DND-41 (cell line): ENCODE measurements at places on chromosomes 13 and 19.
A peak's percentile ranks its signal among the peaks of the same experiment; 100 is the strongest.

DNA sequence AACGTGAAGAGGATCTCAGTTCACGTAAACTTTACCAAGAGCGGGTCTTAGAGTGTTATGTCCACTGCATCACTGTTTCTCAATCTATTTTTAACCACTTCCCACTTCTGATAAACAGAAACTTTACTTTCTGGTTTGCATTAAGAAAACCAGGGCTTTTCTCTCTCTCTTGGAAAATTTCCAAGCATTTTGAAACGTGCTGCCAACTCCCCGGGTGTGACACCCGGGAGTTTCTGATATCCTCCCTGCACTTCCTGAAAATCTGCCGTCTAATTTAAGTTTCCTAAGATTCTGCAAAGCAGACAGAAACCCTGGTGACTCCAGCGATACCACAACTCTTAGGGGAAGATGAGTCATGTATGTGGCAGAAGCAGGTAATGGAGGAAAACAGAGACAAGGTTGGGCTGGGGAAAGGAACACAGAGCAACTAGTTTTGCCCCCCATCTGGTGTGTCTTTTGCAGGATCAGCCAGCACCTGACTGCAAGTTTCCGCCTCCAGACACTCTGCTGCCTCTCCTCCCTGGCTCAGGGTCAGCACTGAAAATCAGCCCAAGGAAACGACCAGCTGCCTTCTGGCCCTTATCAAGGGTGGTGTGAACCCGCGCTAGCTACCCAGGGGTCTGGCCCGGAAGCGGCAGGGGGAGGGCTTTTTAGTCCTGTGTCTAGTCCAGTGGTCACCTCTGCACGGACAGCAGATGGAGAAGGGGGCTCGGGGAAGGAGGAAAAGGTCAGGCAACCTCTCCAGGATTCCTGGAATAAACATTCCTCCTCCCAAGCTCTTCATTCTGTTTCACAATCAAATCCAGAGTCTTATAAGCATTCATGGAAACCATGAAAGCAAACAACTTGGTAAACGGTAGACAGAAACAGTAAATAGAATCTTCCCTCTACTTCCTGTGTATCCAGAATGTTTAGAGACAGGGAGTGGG is 11.3 kb upstream of the FFAR2 start:
- DNase-seq: no peak

- no peak for DNase-seq
These were observed 64.6 kb downstream of the SLC7A1 start for GRCh38 chr13:29530901-29531300.

DNA sequence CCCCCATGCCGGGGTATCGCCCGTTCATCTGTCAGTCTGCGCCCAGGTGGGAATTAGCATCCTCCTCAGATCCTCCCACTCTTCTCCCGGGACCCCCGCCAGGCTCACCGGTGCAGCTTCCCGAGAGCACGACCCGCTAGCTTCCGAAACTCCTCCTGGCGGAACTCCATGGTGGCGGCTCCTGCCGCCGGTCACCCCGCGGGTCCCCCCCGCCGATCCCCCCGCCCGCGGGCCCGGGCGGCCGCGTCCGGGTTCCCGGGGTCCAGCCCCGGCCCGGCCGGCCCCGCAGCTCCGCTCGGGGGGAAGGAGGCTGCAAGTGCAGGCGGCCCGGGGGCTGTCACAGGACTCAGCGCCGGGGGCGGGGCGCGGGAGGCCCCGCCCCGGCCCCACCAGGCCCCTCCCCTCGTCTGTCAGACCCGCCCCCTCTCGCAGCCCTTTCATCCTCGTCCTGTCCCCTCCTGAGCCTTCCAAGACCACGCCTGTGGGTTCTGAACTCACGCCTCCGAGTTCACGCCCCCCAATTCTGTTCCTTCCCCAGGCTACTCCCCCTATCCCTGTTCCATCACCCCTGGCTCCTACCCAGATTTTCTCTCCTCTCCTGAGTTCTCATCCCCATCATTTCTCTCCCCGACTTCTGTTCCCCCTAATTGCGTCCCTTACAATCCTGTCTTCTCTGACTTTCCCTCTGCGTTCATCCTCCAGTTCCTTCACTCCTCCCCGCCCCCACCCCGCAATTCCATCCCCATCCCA is at the start of gene SLC17A7:
SLC17A7 (minus strand) TSS at position 318 of the 750 bp plus-strand sequence; CDS start at position 170, 148 bp downstream.
- DNase-seq: peak; percentile 30

GRCh38 chr13:93534181-93534700 is 307.6 kb downstream of the GPC6 start:
- no peak for DNase-seq

DNA sequence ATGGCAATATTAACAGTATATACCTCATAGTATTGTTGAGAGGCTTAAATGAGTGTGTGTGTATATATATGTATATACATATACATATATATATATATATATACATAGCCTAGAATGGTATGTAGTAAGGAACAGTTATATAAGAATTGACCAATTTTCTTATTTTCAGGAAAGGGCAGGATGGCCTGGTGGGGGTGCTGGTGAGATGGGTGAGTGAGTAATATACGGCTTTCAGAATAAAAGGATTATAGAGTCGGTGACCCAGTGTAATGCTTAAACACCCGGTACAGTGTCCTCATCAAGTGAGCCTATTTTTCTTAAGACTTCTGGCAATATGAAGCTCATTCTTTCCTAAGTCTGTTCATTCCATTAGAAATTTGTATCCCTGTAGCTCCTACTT is 11.7 kb upstream of the FAM216B start:
- no peak for DNase-seq

DNA sequence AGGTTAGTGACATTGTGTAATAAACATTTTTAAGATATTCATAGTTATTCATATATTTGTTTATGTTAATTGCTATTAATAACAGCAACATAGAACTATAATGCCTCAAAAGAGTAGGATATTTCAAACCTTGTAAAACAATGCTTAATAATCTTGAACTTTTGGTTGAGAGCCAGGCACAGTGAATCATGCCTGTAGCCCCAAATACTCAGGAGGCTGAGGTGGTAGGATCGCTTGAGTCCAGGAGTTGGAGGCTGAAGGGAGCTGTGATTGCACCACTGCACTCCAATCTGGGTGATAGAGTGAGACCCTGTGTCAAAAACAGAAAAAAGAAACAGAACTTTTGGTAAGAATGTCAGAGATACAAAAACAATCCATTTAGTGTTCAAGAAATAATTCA is 213.9 kb upstream of the SLITRK1 start:
- DNase-seq: no peak

GRCh38 chr13:22800526-22801401 is 380.0 kb upstream of the SGCG start:
- no peak for DNase-seq

GRCh38 chr13:50229960-50230661 is 214.9 kb downstream of the KCNRG start:
- DNase-seq: no peak

DNA sequence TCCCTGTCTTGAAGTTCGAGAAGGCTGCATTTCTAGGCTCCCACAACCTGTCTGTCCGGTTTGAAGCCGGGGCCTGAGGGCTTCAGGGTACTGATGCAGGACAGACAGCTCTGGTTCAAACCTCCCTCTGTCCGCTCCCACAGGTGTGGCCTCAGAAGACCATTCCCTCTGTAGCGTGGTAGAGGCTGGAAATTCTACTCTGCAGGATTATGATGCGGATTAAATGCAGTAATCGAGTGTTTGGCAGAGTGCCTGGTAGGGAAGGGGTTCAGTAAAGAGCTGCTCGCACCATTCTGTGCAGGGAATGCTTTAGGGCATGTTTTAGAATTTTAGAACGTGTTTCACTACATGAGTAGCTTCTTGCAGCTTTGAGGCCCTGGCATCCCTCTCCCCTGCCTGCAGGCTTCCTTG is 30.5 kb downstream of the PPP1R37 start:
- no peak for DNase-seq

DNA sequence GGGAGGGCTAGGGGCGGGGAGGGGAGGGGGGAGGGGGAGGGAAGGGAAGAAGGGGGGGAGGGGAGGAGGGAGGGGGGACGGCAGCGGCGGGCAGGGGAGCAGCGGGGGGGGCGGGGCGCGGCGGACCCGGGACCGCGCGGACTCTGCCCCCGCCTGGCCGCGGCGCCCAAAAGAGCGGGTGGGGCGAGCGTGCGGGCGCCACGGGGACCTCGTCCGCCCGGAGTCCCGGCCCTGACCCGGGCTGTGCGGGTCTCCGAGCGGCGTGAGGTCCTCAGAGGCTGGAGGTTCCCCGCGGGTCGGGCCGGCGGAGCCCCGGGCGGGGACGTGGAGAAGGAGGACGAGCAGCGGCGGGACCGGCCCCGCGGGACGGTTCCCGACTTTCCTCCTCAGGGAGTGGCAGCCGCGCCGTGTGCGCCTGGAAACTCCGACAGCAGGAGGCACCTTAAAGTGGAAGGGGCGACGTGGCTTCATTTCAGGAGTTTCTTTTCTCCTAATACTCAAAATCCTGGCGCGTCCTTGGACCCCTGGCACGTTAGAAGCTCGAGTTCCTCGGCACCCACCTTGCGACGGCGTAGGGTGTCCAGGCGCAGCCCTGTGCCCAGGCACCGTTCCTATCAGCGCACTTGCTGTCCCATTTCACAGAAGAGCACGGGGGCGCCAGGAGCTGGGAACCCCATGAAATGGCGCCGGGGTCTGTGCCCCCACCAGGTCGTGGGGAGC is 518 bp upstream of the PLPP2 start:
- no peak for DNase-seq
